ENCODE measurements at places on chromosomes 13 and 19. TPM values are rescaled to one million over a fixed set of nuclear protein-coding genes. Genes with fewer than 3 reads are reported as not detected.

- H3K36me3 ChIP-seq = peaks cover 7% of the 10 kb centered on the region
- H3K27ac ChIP-seq = peak within 1 kb of the TSS; percentile 98
- peaks cover 62% of the 10 kb centered on the region for H3K4me1 ChIP-seq
These were observed at the start of gene CNN2 for GRCh38 chr19:1025960-1026782. CNN2 (plus strand) TSS chr19:1026608; CDS start chr19:1026662, 54 bp downstream.

GRCh38 chr19:50949861-50950260, 3.0 kb downstream of the KLK5 start:
- no peaks in the 10 kb centered on the region for H3K27me3 ChIP-seq
- no peak overlapping the region for H3K27ac ChIP-seq
- H3K4me3 ChIP-seq = no peak overlapping the region
- no peaks in the 10 kb centered on the region for H3K4me1 ChIP-seq

NALCN gene
- total RNA-seq = 0.83 TPM

GNG14 gene
- total RNA-seq = not detected

GRCh38 chr13:32136061-32136460, 104.5 kb downstream of the FRY start:
- no peaks in the 10 kb centered on the region for H3K4me1 ChIP-seq
- no peak overlapping the region for H3K27ac ChIP-seq
- no peak for DNase-seq
- H3K27me3 ChIP-seq = no peaks in the 10 kb centered on the region

DNA sequence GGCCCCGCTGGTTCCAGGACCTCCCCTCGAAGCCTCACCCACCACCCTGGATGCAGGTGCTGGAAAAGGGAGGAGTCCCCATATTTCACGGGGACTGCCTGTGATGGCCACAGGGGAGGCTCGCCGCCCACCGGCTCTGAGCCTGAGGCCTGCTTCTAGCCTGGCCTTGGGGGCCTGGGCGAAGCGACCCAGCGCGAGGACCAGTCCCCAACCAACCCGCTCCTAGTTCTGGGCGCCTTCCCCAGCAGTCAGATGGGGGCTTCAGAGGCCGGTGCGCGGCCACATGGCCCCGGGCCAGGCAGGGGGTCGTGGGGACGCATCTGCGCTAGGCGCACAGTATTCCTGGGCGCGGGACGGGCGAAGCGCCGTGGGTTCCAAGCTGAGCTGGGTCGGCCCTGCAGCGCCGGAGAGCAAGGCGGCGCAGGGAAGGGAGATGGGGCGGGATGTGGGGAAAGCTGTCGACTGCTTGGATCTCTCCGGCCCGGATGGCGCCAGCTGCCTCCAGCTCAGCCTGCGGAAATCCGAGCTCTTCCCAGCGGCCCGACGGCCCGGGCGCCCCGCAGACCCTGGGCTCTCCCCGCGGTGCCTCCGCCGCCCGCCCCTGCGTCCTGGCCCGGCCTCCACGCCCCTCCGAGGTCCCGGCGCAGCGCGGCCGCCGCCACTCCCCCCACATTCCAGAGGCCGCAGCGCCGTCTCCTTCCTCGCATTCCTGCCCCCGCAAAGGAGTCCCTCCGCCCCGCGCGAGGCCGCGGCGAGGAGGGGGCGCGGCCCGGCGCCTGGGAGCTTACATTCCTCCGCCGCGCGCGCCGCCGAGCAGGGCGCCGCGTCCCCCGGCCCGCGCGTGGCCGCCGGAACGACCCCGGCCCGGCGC, at the start of gene WTIP:
TSS of gene WTIP (plus strand) at position 788 of the 871 bp plus-strand sequence. CDS start 217 bp downstream, outside the sequence.
- peak within 1 kb of the TSS; percentile 86 for H3K27ac ChIP-seq
- peaks cover 18% of the 10 kb centered on the region for H3K4me1 ChIP-seq
- H3K27me3 ChIP-seq = peaks cover 11% of the 10 kb centered on the region
- peak within 1 kb of the TSS; percentile 70 for H3K4me3 ChIP-seq
- peak; percentile 78 for DNase-seq

PSG11 gene
- total RNA-seq = not detected

TM9SF2 gene
- 138 TPM for total RNA-seq

GRCh38 chr13:82436099-82436585, 1446.1 kb downstream of the SLITRK1 start:
- H3K36me3 ChIP-seq = no peaks in the 10 kb centered on the region
- no peak overlapping the region for H3K27ac ChIP-seq
- no peak overlapping the region for H3K4me3 ChIP-seq
- DNase-seq = no peak
- H3K27me3 ChIP-seq = no peaks in the 10 kb centered on the region

- no peak overlapping the region for H3K4me3 ChIP-seq
- H3K27me3 ChIP-seq = peaks cover 28% of the 10 kb centered on the region
- no peak overlapping the region for H3K27ac ChIP-seq
- no peaks in the 10 kb centered on the region for H3K36me3 ChIP-seq
- no peaks in the 10 kb centered on the region for H3K4me1 ChIP-seq
These were observed 4.7 kb upstream of the CYP2A13 start for GRCh38 chr19:41083516-41083915.

GRCh38 chr13:53775807-53776206, 747.2 kb downstream of the OLFM4 start:
- H3K4me3 ChIP-seq = no peak overlapping the region
- no peaks in the 10 kb centered on the region for H3K36me3 ChIP-seq
- no peak for DNase-seq
- H3K27ac ChIP-seq = no peak overlapping the region

- no peaks in the 10 kb centered on the region for H3K4me1 ChIP-seq
- H3K36me3 ChIP-seq = no peaks in the 10 kb centered on the region
- H3K4me3 ChIP-seq = no peak overlapping the region
These were observed 172.2 kb downstream of the OLFM4 start for GRCh38 chr13:53200498-53201453.

DNA sequence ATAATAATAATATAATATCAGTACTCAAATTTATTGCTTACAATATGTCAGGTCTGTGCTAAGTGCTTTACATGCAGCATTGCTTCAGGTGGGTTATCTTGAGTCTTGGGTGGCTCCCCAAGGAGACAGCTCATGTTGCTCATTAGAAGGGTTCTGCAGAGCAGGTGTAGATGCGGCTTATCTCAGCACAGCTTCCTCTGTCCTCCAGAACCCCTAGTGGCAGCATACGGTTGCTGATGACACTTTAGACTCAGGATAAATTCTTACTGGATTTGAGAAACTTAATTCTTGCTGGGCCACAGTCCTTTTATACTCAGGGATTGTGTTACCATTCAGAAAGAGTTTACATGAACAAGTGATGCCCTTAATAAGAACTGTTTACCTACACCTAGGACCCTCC, 8.9 kb downstream of the COG3 start:
- peaks cover 17% of the 10 kb centered on the region for H3K36me3 ChIP-seq
- no peaks in the 10 kb centered on the region for H3K27me3 ChIP-seq
- H3K4me1 ChIP-seq = peaks cover 3% of the 10 kb centered on the region

PRDX2 gene
- 101 TPM for total RNA-seq

CASP14 gene
- total RNA-seq = not detected

DNA sequence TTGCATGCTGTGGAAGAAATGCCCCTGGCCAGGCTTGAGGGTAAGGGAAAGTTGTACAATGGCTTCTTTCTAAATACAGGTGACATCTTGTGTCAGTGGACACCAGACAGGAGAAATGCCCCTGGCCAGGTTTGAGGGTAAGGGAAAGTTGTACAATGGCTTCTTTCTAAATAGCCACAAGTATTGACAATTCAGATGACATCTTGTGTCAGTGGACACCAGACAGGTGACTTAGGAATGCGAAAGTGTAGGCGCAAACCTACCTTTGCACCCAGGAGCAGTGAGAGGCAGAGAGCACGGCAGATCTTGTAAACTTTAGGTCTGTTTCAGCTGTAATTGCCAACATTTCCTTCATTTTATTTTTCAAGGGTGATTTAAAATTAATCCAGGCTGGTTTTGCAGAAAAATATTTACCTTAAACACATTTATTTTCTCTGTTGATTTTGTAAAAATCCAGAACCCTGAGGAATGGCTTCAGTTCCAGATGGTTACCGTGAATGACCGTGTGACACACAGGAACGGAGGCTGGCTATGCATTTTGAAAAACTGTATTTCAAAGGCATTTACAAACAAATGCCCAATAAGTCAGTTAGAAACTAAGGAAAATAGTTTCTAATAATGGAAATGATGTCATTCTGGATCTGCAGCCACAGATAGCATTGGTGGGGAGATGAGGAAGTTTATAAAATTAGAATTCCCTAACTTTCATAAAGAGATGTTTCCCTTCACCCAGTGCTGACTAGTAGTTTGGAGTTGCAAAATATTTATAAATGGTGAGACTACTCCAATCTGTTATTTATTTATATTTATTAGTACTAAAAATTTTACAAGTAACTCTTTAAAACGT, 34.9 kb downstream of the TNFSF13B start:
- no peaks in the 10 kb centered on the region for H3K27me3 ChIP-seq
- H3K36me3 ChIP-seq = no peaks in the 10 kb centered on the region
- H3K4me1 ChIP-seq = no peaks in the 10 kb centered on the region

DNA sequence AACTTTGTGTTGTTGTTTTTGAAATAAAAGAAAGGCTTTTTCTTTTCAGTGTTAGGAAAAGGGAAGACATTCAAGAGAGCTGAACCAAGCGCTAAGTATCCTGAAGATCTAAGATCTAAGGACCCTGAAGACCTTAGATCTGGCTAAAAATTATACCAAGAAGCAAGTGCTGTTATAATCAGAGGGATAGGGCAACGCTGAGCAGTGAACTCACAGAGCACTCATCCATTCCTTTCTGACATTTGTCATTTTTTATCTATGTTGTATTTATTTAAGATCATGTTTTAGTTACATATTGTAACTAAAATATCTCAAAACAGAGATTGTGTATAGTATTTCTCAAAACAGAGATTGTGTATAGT, 60.5 kb upstream of the FAM216B start:
- no peaks in the 10 kb centered on the region for H3K4me1 ChIP-seq
- no peaks in the 10 kb centered on the region for H3K27me3 ChIP-seq
- no peak overlapping the region for H3K27ac ChIP-seq
- no peak overlapping the region for H3K4me3 ChIP-seq
- no peaks in the 10 kb centered on the region for H3K36me3 ChIP-seq
- no peak for DNase-seq

DNA sequence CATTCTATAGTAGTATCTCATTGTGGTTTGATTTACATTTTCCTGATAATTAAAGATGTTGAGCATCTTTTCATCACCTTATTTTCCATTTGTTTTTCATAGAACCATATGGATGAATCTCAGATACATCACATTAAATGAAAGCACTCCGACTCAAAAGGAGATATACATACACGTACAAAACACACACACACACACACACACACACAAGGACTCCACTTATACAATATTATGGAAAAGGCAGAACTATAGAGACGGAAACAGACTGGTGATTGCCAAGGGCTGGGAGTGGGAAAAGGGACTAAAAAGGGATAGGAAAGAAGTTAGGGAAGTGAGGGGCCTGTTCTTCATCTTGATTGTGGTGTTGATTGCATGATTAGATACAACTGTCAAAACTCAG, 24.3 kb downstream of the ZNF585A start:
- H3K4me1 ChIP-seq = no peaks in the 10 kb centered on the region
- no peak overlapping the region for H3K27ac ChIP-seq
- no peak for DNase-seq
- H3K27me3 ChIP-seq = no peaks in the 10 kb centered on the region
- peaks cover 4% of the 10 kb centered on the region for H3K36me3 ChIP-seq

DNA sequence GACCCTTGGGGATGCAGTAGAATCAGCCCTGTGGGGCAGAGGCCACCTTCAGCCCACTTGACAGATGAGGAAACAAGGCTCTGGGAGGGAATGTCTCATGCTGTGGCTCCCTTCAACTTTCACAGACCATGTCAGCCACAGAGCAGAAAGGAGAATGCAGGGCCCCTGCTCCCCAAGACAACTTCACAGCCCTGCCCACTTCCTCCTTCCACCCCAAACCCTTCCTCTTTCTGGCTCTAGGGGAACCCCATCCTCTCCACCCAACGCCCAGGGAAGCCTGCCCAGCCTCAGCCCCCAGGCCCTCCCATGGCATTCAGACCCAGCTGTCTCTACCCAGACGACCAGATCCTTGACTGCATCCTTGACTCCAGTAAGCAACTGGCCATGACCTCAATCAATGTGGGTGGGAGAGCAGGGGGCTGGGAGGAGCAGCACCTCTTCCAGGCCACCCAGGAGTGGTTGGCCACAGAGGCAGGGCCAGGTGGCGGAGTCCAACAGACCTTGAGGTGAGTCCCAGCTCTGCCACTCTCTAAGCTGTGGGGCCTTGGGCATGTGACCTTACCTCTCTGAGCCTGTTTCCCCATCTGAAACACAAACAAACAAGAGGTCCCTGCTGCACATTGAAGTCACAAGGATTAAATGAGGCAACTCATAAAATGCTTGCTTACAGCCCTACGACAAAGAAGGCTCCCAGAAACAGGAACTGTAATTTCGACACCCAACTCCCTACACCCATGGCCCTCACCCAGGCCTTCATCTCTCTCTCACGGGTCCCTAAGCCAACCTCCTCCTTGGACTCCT, 15.8 kb downstream of the DEDD2 start:
- H3K27me3 ChIP-seq = no peaks in the 10 kb centered on the region
- peak overlapping the region; percentile 25 for H3K4me3 ChIP-seq

GRCh38 chr13:49586717-49587116, 1.4 kb upstream of the RCBTB1 start:
- H3K27ac ChIP-seq = no peak overlapping the region
- H3K27me3 ChIP-seq = no peaks in the 10 kb centered on the region
- H3K36me3 ChIP-seq = no peaks in the 10 kb centered on the region
- DNase-seq = no peak

DNA sequence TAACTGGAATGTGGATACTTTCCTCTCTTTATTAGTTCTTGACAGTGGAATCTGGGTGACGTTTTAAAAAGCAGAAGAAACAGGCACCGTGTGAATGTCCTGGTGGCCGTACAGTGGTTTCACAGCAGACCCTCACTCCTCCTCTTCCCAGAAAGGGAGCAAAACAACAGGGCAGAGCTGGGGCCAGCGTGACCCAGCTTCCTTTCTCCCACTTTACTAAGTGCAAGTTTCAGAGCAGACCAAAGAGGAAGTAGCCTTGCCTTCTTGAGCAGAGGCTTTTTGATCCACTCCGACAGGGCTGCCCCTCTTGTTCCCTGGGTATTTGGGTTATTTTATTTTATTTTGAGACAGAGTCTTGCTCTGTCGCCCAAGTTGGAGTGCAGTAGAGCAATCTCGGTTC, 19.6 kb upstream of the C19orf33 start:
- H3K4me3 ChIP-seq = no peak overlapping the region
- peaks cover 35% of the 10 kb centered on the region for H3K36me3 ChIP-seq
- peaks cover 66% of the 10 kb centered on the region for H3K4me1 ChIP-seq
- H3K27ac ChIP-seq = peak overlapping the region; percentile 18

GRIN2D gene
- total RNA-seq = 0.95 TPM

GRCh38 chr13:60448907-60449510, 52.0 kb downstream of the TDRD3 start:
- H3K27me3 ChIP-seq = no peaks in the 10 kb centered on the region
- no peak overlapping the region for H3K27ac ChIP-seq
- no peak overlapping the region for H3K4me3 ChIP-seq
- no peaks in the 10 kb centered on the region for H3K36me3 ChIP-seq
- no peaks in the 10 kb centered on the region for H3K4me1 ChIP-seq

GRCh38 chr13:40665126-40666044, 1.1 kb downstream of the FOXO1 start:
- H3K27ac ChIP-seq = peak overlapping the region; percentile 99
- H3K27me3 ChIP-seq = no peaks in the 10 kb centered on the region
- H3K4me1 ChIP-seq = peaks cover 47% of the 10 kb centered on the region
- H3K36me3 ChIP-seq = no peaks in the 10 kb centered on the region

DNA sequence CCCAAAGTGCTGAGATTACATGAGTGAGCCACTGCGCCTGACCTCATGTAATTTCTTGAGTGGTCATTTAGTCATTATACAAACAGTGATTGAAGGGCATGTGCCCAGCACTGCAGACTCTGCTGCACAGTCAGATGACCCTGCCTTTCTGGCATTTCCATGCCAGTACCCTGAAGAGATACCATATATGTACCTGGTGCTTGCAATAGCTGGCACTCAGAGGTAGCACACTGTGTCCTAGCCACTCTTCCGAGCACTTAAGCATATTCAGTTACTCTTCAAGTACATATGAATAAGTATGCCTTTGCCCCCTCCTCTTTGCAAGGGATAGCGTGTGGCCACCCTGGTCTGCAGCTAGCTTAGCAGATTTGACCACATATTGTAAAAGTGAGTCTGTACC, 15.5 kb downstream of the STX10 start:
- H3K27me3 ChIP-seq = no peaks in the 10 kb centered on the region
- H3K36me3 ChIP-seq = peaks cover 44% of the 10 kb centered on the region
- peaks cover 17% of the 10 kb centered on the region for H3K4me1 ChIP-seq

GFY gene
- not detected for total RNA-seq

FUT1 gene
- total RNA-seq = 13.2 TPM
